ENCODE measurements at places on chromosomes 16 and 17. TPM values are rescaled to one million over a fixed set of nuclear protein-coding genes. Genes with fewer than 3 reads are reported as not detected.

DNA sequence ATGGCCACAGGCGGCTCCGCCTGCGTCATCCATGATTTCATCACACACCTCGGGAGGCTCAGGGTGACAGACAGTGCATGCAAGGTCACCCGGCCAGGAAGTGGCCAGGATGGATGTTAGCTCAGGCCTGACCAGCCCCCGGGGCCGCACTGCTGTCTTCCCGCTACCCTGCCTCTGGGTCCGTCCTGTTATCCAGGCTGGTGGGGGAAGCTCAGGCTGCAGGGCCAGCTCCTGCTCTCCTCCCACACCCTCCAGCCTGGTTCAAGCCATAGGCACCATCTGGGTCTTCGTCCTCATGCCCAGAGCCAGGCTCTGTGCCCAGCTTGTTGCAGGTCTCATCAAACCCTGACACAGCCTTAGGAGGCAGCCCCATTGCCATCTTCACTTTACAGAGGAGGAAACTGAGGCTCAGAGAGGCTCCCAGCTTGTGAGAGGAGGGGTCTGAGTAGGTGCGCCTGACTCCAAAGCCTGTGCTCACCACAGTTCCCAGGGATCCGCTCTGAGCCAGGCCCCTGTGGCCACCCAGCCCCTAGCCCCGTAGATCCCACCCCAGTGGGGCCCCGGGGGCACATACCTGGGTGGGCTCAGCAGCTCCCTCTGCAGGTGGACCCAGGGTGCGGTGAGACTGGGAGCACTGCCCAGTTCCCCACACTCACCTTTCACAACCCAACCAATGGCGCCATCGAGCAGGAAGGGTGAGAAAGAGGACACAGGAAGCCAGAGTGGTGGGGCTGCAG lies 412 bp upstream of the ADGRG3 start:
- no peak for DNase-seq

DNA sequence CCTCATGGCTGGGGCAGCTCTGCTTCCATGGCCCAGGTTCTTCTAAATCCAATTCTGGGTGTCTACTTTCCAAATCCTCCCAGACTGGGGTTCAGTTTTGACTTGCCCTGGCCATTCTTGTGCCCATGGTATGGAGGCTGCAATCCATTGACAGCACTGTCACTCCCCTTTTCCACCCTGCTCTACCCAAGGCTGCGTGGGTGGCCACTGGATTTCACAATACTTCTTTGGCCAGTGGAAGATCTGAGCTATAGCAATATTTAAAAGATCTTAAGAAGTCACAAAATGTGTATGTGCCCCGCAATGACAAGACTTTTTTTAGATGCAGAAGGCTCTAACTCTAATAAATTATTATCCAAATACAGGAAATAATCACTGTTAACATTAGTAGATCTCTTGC lies 329.4 kb upstream of the CCL2 start:
- no peak for DNase-seq

DNA sequence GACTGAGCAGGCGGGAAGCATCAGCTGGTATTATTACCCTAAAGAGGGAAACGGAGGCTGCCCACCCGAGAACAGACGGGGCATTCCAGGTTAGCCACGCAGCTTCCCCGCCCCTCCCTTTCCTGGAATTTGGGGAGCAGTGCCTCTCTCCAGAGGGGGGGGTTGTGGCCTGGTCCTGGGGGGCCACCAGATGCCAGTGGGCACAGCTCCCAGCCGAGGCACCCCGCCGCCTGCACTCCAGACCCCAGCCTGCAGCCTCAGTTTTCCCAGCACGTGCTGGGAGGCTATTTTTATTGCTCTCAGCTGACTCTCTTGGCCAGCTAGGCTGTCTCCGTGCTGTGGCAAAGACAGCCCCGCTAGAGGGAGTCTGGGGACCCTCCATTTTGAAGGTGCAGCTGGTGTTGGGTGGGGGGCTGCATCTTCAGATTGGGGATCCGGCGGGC lies 62.7 kb upstream of the GSE1 start:
- DNase-seq, result no peak

DNA sequence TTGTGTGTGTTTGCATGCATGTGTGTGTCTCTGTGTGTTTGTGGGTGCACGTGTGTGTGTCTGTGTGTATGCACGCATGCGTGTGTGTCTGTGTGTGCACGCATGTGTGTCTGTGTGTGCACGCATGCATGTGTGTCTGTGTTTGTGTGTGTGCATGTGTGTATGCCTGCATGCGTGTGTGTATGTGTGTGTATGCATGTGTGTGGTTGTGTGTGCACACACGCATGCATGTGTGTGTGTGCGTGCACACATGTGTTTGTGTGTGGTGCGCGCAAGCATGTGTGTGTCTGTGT lies 239.9 kb upstream of the TNRC6C start:
- no peak for DNase-seq

- DNase-seq, result peak; percentile 93
These were observed 9.3 kb downstream of the BECN1 start for GRCh38 chr17:42814633-42815399.

DNA sequence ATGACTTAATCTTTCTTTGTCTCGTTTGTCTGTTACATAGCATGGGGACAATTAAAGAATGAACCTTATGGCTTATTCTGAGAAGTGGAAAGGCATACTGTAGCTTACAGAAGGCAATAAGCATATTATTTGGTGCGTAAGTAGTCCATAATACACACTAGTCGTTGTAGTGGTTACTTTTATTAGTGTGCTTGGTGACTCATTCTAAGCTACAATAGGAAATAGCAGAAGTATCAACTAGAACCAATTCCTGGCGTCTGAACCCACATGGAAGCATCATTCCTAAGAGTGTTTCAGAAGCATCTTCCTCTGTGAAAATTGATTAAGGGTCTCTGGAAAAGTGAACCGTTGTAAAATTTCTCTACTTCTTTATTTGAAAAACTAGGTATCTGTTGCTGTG lies 777.8 kb upstream of the EEF2KMT start:
- no peak for DNase-seq

- DNase-seq, result no peak
These were observed 153.5 kb upstream of the RPL38 start for GRCh38 chr17:74049967-74050458.

DNA sequence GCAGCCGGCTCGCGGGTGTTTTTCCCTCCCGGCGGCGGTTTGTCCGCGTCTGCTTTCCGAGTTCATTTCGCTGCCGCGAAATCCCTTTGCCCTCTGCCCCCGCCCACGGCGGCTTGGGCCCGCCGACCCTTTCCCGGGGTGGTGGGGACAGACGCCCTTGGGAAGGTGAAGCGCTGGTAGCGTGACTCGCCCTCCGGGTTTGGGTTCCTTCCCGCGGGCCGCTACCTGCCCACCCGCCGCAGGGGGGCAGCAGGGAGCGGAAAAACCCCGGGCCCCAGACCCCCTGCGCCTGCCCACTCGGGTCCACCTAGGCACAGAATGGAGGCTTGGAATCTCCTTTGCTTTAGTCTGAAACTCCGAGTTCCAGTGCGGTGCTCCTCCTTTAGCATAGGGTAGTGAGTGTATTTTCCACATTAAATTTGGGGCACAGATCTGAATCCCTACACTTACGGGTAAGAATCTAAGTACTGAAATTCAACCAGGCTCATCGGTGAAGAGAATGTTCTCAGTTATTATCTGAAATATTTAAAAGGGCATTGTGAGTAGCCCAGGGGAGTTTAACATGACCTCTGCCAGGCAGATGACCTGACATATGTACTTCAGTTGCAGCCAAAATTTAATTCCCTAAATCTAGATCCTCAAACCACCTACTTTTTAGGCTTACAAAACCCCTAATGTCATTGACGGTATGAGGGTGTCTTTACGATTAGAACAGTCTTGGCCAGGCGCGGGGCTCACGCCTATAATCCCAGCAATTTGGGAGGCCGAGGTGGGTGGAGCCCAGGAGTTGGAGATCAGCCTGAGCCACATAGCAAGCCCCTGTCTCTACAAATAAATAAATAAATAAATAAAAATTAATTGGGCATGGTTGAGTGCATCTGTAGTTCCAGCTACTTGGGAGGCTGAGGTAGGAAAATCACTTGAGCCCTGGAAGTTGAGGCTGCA lies 1.0 kb downstream of the NME2 start:
- peak; percentile 74 for DNase-seq

GRCh38 chr16:10738231-10739077 lies 5.2 kb upstream of the NUBP1 start:
- peak; percentile 79 for DNase-seq

DNA sequence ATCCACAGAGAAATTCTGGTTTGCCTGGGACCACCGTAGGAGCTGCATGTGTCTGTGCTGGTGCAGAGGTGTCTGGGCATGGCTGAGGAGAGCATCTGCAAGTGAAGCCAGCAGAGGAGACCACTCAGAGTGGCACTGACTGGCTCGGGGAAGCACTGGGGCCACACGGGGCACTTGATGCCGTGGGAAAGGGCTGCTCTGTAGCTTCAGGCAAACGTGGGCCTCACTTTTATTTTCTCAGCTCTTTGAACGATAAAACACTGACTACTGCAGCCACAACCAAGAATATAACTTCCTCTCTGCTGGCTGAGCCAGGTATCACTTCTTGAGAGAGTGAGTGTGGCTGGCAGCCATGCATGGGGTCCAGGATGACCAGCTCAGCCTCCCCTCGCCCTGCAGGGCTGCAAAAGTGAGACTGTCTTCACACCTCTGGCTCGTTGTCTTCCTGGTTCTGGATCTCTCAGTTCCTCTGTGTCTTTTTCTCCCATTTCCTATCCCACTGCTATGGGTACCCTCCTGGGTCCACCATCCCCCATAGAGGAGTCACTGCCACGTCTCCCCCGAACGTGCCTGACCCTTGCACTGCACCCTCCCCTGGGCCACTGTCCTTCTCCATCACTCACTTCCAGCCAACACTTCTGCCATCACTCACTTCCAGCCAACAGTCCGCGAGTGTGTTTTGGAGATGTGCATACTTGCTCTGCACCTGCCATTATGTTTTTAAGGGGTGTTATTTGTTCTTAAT lies 201.4 kb upstream of the CHMP6 start:
- peak; percentile 5 for DNase-seq

DNA sequence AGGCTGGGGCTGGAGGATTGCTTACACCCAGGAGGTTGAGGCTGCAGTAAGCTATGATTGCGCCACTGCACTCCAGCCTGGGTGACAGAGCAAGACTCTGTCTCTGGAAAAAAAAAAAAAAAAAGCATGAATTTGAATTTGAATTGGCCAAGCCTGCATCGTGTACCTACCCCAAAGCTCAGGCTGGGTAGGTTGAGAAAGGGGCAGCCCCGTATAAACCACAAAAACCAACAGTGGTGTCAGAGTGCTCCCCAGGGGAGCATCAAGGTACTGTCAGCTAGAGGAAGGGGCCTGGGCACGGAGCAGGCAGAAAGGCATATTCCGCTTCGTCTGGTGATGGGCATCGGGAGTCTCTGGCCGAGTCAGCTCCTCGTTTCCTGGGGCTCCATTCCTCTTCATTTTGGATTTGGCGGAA lies 40.9 kb downstream of the RAP1GAP2 start:
- no peak for DNase-seq

GRCh38 chr17:68061512-68062313 lies 26.2 kb downstream of the KPNA2 start:
- DNase-seq, result peak; percentile 58

GRCh38 chr16:70393662-70394061 lies 45.2 kb downstream of the ST3GAL2 start:
- DNase-seq, result no peak

The FOXN1 gene
- not detected for total RNA-seq

The HSPB9 gene
- not detected for total RNA-seq

The SLC47A1 gene
- total RNA-seq, result 7.0 TPM

The GUCY2D gene
- 0.22 TPM for total RNA-seq

The NOXO1 gene
- not detected for total RNA-seq

The ACSM2A gene
- total RNA-seq, result not detected

All from GM23248 (cell line).